CD4-positive, alpha-beta T cell treated with Interleukin-17A for 1 hour (primary cell): ENCODE measurements at places on chromosomes 7 and 10.

DNA sequence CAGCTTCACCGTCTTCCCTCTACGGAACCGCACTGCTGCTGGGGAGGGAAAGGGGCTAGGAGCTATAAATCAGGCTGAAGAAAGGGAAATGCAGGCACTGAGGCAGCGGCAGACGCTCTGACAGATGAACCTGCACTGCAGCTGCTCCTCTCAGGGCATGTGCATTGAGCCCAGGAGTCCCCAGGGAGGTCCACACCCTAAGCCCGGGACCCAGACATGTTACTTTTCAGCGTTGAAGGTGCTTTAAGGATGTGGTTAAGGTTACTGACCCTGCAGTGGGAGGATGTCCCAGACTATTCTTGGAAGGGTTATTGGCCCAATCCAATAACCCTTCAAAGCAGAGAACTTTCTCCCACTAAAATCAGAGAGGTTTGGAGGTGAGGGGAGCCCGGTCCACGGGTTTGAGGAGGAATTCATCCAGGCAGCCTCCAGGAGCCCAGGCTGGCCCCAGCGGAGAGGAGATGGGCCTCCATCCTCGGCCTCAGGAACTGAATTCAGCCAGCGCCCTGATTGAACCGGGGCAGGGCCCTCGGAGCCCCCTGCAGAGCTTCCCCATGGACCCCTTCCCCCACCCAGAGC, 75.4 kb downstream of the ADARB2 start:
- no peak for DNase-seq

DNA sequence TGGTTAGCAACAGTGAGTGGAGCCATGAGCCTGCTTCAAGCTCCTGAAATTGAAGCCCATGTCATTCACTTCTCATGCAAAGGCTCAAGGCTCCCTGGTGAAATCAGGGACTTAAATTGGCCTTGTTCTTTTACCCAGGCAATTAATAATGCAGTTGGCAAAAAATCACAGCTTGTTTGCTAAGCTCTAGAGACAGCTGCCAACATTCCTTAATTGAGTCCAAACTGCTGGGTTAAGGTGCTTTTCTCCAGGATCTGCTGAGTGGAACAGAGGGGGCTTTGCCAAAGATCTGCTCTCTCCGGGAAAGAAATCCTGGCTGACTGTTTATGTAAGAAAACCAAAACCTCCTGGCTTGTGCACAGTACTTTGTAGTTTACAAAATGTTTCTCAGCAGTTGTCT, 257.6 kb upstream of the GHITM start:
- DNase-seq: no peak

DNA sequence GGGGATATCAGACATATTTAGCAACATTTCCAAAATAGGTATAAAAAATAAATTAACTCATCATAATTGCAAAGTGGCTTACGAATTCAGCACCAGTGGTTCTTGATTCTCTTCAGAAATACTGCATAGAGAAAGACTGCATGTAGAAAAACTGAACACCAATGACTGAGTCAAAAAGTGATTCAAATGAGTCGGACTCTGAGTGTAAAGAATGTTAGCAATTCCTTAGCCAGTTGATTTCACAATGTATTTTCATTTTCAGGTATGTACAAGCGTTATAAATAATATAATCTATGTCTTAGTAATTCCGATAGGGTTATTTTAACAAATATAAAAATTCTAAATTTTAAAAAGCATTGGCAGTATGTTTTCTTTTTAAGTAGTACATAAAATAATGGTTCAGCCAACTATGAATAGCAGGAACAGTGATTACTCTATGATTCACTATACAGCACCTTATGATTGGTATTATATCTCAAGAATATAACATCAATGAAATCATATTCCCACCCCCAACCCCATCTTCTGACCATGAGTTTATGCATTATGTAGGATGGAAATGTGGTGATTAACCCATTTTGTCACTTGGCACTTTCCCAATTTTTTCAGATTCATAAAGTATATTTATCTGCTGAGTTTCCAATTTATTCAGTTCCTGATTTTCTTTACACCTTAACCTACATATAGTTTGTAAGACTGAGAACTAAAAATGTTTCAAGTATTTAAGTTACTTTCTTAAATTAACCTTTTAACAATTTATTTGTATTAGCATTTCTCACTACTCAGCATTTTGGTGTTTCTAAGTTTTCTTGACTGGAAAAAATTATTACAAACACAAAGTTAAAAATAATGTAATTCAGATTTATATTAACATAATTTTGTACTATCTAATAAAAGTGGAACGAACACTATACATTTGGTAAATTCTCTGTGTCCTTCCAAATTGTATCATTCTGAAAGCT, 33.9 kb downstream of the DNAJC1 start:
- no peak for DNase-seq

- no peak for DNase-seq
These were observed 551.0 kb upstream of the ZWINT start for GRCh38 chr10:56912043-56912442.

DNA sequence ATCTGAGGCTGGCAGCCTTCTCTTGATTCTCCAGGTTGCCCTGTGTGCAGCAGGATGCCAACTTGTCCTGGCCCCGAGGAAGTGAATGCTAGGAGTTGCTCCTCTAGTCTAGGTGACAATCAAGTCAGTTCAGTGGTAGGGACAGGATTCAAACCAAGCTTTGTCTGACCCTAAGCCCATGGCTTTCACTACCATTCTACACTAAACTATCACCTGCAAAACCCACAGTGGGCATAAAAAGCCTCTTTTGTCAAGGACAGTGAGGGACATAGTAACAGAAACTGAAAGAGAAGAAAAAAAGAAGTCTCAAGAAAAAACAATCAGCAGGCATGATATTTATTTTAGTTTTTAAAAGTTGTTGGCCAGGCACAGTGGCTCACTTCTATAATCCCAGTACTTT, 33.5 kb downstream of the KCNMA1 start:
- no peak for DNase-seq

GRCh38 chr10:53315709-53316108, 543.1 kb upstream of the MBL2 start:
- no peak for DNase-seq

DNA sequence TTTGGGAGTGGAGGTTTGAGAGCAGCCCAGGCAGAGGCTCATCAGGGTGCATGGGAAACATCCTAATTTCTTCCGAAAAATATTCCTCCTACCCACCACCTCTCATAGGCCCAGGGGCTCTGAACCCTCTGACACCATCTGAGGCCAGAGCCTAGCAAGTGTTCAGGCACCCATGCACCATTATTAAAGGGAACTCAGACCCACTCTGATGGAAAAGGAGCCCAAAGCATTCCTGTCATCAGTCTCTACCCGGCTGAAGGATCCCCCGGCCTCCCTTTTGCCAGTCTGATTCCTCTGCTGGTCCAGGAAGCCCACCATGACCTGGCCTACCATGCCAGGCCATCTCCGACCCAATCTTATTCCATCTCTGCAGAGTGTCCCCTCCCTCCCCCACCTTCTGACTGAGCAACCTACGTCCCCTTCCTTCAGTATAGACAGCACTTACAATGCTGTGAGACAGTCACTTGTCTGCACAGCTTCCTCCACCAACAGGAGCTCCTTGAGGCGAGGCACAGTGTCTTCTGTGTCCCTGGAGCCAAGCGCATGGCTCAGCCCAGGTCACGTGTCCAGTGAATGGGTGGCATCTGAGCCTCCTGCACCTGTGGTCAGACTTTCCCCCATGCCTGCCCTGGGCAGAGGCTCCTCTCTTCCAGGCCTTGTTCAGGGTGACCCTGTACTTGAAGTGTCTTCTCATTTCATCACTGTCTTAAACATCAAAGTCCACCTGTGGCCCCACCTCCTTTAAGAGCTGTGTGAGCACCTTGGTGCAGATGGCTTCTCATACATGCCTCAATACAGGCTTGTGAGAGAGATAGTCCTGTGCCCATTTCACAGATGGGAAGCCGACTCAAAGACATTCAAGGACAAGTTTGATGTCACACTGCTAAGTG, 889 bp upstream of the GPR15LG start:
- no peak for DNase-seq

DNA sequence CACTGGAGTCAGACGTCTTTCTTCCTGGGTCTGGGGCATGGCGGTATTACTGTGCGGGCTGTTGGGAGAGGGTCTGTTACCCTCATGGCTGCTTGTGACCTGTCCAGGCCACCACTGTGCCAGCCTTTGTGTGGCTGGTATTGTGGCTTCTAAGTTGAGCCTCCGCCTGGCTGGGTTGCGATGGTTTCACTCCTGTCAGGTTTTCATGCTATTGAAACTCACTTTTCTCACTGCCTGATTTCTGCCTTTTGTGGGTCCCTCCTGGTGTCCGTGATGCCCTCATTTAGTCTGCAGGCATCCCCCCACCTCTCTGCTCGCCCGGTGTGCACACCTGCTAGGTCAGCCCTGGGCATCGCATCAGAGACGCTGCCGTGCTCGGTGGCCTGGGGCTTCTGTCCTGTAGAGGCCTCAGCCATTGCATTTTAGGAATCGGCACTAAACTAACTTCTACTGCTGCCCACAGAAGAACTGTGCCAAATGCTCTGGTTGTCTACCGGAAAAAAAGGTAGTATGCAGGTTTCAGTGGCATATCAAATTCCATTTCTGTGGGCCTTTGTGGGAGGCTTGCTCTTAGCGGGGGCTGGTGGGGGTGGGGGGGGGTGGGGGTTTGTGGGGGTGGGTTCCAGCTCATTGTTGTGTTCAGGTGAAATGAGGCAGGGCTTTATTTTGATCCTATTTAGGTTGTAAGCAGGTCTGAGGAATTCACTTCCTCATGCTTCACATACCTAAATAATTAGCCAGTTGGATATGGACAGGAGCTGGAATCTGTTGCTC, 64.3 kb downstream of the MGMT start:
- DNase-seq: no peak

DNA sequence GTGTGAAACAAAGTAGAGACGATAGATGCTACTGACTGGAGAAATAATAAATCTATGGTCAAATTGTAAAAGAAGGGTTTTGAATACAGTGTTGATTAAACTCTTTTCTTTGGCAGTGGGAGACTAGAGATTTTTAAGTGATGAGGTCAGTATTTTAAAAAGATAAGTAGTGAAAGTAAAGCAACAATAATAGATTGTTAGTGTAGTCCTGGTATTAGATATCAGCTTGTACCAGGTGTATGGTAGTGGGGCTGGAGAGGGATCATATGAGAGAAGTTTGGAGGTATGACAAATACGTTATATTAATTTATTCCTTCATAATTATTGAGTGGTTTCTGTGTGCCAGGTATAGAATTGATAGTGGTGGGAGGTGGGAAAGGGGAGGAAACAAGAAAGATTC, 25.2 kb downstream of the PHTF2 start:
- DNase-seq: no peak

- no peak for DNase-seq
These were observed 681.0 kb upstream of the C7orf33 start for GRCh38 chr7:147909431-147910148.

GRCh38 chr10:29301359-29301910, 12.6 kb downstream of the LYZL1 start:
- DNase-seq: no peak

DNA sequence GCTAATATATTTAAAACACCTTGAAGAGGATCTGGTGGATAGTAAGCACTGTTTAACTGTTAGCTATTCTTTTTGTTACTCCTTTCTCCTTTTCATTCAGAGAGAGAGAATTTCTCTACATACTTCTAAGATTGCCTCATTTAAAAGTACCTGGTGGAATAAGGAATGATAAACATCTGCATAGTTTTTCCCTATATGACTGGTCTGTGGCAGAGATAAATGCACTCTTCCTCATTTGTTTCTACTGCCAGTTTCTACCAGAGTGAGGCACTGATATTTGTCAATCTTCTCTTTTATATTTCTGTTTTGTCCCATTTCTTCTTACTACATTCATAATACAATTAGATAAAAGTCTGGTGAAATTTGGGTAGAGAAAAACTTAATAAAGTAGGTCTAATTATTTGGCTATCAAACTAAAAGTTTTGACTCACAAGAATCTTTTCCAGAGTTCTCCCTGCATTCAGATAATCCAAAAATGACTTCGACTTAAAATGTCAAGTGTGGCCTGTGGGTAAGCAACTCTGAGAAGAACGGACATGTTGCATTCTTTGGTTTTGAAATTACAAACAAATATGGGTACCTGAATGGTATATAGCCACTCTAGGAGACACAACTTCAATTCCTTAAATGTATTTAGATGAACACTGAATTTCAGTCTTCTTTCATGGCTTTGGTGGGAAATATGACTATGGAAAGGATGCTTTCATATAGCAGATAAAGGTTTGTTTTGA, 38.8 kb downstream of the RNLS start:
- no peak for DNase-seq

DNA sequence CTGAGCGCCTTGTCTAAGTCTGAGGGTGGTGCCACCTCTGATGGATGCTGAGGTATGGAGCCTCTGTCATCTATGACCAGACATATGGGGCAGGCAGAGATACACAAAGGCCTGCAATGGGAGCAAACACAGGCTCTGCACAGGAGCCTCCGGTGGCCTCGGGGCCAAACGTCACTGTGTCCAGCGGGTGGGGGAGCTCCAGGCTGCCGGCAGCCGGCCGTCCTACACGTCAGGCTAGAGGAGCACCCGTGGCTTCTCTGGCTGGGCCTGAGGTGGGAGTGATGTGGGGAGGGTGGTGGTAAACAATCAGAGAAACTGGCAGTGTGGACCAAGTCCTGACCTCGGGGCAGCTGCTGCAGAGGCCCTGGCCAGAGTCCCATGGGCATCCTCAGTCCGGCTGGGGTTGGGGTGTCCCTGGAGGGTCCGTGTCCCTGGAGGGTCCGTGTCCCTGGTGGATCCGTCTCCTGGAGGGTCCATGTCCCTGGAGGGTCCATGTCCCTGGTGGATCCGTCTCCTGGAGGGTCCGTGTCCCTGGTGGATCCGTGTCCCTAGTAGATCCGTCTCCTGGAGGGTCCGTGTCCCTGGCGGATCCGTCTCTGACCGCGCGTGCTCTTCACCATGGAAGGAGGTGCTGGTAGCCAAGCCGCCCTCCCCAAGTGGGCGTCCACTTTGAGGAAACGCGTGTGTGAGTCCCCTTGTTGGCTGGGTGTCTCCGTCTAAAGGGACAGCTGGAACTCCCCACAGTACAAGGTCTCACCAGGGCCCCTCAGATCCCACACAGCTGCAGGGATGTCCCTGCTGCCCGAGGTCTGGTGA, 24.2 kb upstream of the FAM20C start:
- no peak for DNase-seq

DNA sequence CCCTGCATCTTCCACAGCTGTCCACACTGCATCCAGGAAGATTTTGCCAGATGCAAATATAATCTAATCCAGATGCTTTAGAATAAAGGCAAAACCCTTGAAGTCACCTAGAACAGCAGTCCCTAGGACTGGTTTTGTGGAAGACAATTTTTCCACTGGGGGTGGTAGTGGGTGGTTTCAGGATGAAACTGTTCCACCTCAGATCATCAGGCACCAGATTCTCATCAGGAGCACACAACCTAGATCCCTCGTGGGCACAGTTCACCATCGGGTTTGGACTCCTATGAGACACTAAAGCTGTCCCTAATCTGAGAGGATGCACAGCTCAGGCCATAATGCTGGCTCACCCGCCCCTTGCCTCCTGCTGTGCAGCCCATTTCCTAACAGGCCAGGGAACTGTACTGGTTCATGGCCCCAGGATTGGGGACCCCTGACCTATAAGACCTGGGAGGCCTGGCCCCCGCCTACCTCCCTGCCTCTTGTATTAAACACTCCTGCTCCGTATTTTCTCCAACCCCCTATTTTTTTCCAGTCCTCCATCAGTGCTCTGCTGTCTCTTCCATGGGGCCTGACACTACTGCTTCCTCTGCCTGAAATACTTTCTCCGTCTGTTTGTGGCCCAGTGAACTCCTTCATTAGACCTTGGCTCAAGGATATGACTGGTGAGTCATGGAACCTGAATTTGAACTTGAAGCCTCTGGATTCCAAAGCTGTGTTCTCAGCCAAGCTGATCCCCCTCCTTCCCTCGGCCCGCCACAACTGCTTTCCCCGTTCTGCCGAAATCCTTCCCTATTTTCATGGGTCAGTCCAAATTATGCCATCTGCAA, 79.9 kb upstream of the RHEB start:
- no peak for DNase-seq
